ENCODE measurements at places on chromosomes 7 and 10.

GRCh38 chr10:34213193-34213804 lies 601.8 kb downstream of the PARD3 start:
- DNase-seq: no peak

GRCh38 chr10:49526619-49527018 lies 12.3 kb downstream of the ERCC6 start:
- DNase-seq: peak; percentile 53

DNA sequence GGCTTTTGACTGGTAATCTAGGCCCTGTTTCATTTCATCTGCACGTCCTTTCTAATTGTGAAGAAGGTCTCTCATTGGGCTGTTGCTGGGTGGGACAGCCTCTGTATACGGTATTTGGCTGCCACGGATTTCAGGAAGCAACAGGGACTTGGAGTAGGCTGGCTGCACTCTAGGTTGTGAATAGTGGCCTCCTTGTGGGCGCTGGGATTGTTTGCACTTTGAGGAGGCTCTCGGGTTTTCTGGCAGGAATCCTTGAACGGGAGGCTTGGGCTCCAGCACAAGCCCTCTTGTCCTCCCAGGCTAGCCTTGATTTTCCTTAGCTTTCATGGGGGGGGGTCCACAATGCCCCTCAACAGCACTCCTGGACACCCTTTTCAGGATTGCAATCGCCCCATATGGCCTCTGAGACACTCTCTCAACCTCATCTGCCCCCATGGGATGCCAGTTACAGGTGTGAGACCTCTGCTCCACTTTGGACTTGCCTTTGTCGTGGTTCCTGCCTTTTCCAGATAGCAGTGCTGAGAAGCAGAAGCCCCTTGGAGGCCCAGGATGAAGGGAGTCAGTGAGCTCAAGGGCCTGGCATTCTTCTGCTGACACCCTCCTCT lies 33.9 kb upstream of the ZNF273 start:
- no peak for DNase-seq

DNA sequence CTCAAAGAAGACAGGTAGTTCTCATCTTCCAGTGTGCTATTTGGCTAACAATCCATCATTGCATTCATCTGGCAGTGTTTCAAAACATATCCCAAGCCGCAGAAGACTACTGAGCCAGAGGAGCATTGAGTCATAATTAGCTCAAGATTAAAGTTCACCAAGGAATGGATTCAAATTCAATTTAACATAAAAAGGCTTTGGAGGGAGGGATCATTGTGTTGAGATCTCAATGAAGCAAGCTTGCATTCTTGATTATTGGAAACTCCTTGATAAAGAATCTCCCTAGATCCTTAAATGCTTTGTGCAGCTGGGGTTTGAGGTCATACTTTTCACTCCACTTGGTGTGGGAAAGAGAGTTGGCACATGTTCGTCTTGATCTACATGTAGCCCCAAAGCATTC lies 142.8 kb upstream of the SEMA3A start:
- peak; percentile 66 for DNase-seq

DNA sequence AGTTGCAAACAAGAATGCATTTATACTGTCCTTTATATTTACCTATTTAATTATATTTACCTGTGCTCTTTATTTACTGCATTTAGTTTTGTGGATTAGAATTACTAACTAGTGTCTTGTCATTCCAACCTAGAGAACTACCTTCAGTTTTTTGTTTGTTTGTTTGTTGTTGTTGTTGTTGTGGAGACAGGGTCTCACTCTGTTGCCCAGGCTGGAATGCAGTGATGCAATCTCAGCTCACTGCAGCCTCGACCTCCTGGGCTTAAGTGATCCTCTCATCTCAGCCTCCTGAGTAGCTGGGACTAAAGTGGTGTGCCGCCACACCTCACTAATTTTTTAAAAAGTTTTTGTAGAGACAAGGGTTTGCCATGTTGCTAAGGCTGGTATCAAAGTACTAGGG lies 156.4 kb upstream of the AKR1E2 start:
- DNase-seq: no peak

DNA sequence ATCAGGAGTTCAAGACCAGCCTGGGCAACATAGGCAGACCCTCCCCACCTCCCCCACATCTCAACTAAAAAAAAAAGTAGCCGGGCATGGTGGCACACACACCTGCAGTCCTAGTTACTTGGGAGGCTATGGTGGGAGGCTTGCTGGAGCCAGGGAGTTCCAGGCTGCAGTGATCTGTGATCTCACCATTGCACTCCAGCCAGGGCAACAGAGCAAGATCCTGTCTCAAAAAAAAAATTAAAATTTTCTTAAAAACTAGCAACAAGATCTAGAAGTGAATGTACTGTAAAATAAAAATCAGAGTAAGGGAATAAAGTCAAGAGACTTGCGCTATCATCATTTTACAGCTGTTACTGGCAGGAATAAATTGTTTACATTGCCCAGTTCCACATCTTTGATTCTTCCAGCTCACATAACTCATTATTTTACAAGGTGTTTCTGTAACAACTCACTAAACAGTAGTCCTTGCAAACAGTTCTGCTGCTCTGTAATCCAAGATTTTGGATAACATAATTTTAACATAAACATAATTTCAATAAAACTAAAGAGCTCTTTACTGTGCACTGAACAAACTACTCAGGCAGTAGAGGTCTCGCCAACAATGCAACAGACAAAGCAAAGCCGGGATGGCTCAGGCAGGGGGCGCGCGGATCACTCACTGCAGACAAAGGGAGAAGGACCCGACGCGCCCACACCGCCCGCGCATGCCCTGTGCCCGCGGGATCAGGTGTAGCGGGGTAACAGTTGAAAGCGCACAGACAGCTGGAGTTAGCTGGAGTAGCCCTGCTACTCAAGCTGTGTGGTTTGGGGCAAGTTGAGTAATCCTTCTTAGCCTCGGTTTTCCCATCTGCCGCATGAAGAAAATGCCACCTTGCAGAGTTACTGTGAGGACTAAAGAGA lies 73.3 kb upstream of the NFE2L3 start:
- DNase-seq: peak; percentile 34

GRCh38 chr10:78524941-78525340 lies 491.3 kb downstream of the RPS24 start:
- DNase-seq: no peak

DNA sequence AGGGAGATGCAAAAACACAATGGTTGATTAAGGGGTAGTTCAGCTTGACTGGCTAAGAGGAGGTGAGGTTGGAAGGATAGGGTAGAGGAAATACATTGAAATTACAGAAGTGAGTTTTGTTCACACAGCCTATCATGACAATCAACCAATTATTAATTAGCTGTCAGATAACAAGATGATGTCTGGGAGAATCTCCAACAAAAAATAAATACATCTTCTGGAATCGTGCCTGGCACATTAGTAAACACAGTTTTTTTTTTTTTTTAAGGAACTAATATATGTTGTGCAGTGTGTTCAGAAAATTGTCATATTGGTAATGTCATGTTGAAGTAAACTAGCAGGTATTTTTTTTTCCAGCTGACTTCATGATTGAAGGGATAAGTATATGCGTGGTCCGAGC lies 171.8 kb downstream of the VTI1A start:
- no peak for DNase-seq

GRCh38 chr7:158106272-158106671 lies 481.4 kb downstream of the PTPRN2 start:
- DNase-seq: no peak

DNA sequence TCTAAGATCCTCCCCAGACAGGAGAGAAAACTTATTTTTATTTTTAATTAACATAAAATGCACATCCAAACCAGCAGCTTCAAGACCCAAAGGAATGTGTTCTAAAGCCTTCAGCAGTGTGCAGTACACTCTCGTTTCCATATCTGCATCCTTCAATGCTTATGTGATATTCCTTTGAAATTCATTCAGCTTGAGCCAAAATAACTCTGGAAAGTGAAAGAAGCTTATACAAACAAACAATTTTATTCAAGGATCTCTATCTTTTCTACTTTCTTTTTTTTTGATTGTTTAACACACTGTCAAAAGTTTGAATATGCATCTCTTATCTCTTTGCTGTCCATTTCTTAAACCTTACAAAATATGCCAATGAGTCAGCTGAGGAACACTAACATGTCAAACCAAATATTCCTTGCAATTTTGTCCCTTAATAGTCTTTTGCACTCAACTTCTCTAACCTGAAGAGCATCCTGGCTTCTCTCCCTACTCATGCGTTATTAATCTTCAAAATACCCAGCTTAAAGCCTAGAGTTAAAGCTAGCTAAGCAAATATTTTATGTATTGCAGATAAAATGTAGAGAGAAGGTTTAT lies 124.3 kb downstream of the THSD7A start:
- DNase-seq: peak; percentile 10

- peak; percentile 32 for DNase-seq
Measured at GRCh38 chr7:84364708-84365107, 170.1 kb upstream of the SEMA3A start.

- no peak for DNase-seq
Measured at GRCh38 chr10:61179771-61180170, 235.8 kb upstream of the RHOBTB1 start.

DNA sequence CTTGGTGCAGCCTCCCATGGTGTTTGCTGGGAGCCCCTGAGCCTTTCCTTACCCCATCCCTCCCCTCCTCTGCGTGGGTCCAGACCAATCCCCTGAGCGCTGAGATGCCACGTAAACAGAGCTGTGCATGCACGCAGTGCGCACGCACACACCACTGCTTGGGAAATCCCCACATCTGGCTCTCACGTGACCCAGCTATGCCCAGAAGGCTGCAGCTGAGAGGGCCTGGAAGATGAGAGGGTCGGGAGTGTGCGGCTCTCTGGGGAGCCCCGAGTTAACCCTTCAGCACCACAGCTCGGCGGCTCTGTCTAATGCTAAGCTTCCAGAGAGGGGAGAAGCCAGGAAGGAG lies 177.2 kb downstream of the SH3PXD2A start:
- peak; percentile 98 for DNase-seq

DNA sequence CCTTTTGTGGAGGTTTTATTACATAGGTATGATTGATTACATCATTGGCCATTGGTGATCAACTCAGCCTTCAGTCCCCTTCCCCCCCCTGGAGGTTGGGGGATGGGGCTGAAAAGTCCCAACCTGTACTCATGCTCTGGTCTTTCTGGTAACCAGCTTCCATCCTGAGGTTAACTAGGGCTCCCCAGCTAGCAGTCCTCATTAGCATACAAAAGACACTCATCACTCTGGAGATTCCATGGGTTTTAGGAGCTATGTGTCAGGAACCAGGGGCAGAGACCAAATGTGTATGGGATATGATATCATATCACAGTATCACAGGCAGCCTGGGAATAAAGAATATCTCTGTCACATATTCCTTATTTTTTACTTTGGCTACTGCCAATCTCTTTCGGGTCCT lies 13.6 kb downstream of the CCSER2 start:
- no peak for DNase-seq

GRCh38 chr10:115879372-115880089 lies 393.5 kb downstream of the GFRA1 start:
- DNase-seq: no peak

GRCh38 chr10:71218046-71218650 lies 5.8 kb downstream of the UNC5B start:
- DNase-seq: peak; percentile 70

DNA sequence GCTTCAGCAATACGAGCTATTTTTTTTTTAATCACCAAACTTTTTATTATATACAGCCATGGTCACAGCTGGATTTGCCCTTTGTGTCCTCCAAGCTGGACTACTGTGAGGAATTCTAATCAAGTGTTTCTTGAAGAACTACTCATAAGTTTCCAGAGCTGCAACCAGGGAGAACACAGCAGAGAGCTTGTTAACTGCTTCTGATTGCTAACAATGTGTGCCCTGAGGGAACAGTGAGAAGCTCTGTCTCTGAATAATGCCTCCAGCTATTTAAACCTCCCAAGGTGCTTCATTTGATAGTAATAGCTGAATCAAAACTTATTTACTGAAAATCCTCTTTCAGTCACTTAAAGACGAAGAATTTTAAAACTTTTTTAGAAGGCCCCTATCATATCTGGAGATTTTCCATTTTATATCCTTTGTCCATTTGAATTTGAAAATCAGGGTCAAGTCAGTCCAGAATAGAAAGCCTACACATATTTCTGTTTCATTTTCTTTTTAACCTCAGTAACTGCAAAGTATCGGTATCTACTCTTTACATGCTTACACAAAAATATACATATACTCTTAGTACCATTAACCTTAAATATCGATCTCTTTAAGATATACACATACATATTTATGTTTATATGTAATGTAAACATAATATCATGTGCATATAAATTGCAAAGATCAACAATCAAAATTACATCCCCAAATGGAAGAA lies 1024.2 kb downstream of the GRM8 start:
- no peak for DNase-seq

DNA sequence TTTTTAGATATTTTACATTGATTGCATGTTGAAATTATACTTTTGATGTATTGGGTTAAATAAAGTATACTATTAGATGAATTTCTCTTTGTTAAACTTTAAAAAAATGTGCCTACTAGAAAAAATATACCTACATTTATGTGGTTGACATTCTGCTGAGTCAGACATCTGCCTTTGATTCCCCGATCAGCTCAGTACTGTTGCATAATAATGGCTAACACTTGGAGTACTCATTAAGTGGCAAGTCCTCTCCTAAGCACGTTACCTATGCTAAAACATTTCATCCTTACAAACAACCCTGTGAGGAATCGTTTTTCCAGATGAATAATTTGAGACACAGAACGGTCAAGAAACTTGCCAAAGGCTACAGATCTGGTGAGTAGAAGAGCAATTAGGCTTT lies 14.0 kb upstream of the SEM1 start:
- no peak for DNase-seq

DNA sequence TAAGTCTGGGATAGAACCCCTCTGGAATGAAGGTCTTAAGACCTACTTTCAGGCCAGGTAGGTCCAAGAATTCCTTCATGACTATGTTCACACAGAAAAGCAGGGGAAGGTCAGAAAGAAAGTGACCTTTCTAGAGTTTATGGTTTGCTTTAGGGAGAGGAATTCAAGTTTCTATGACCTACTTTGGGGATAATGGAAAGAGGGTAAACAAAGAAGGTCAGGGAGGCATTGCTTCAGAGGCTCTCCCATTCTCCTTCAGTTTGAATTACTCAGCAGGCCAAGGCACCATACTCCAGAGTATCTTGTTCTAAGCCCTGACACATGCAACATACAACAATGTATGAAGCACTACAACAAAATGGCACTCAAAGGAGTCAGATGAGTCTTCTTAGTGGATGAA lies 11.5 kb upstream of the MACC1 start:
- no peak for DNase-seq

DNA sequence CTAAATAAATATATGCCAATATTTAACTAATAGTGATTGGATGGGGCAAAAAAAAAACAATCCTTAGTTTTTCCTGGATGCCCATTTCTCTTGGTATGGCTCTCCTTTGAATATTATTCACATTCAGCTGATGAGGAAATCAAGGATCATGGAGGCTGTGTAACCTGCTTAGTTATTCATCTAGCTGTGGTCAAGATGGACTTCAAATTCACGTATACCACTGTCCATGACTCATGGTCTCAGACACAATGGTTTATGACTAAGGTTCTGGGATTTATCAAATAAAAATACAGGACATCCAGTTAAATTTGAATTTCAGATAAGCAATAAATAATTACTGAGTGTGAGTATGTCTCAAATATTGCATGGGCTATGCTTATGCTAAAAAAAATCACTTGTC lies 191.5 kb upstream of the CELF2 start:
- DNase-seq: peak; percentile 81
